ENCODE measurements at places on chromosomes 7 and 10. TPM values are rescaled to one million over a fixed set of nuclear protein-coding genes. Genes with fewer than 3 reads are reported as not detected.

LRRC27 gene
- total RNA-seq = 1.5 TPM

HK1 gene
- 145 TPM for total RNA-seq

DYNC1I1 gene
- 2.5 TPM for total RNA-seq

PWWP2B gene
- 15.9 TPM for total RNA-seq

DNA sequence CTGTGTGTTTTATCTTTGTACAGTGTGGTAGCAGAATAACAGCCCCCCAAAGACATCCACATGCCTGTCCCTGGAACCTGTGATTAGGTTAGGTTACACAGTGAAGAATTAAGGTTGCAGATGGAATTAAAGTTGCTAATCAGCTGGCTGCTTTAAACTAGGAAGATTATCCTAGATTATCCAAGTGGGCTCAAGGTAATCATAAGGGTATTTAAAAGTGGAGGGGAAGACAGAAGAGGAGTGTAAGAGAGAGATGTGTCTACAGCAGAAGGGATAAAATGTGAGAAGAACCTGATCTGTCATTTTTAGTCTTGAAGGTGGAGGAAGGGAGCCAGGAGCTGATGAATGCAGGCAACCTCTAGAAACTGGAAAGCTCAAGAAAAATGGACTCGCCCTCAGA is 117.6 kb downstream of the ARHGAP22 start:
- no peak for DNase-seq

DNA sequence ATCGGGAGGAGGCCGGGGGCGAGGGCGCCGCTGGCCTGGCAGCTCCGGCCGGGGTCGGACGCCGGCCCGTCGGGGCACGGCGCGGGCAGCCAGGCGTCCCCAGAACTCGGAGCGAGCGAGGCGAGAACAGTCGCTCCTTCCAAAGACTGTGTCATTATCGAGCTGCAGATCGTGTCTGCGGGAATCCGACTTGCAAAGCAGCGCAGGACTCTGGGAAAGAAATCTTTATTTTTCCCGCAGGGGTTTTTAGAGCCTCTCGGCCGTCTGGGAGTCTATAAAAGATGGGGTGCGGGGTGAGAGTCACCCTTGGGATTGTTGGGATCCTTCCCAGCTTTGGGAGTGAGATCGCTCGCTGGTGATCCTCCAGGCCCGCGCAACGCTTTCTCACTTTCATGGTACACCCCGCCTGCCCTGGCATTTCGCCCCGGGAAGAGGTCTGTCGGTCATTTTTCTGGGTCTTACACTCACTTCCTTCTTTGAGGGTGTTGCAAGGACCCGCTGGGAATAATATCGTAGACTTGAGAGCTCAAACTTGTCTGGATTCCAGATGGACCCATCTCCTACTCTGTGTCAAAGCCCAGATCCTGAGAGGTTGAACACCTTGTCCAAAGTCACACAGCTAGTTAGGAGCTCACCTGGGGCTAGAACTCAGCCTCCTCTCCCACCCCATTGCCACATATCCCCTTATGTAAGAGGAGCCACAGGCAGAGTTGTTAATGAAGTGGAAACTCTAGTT is 1.0 kb downstream of the UBTD1 start:
- no peak for DNase-seq

DNA sequence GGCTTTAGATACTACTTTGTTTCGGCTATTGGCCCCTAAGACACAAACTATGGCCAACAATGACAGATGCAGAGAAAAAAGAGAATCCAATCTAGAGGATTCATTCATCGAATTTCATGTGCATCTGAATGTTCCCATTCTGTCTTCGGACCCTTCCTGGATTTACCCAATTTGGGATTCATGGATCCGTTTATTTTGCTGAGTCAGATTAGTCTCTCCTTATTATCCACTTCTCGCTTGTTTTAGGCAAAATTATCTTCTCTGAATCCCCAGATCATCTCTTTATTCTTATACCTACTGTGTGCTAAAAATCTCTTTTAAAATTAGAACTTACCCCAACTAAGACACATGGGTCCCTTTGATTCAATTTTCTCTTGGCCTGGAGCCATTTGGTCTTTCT is 6.5 kb downstream of the TRPV6 start:
- no peak for DNase-seq

GRCh38 chr7:99824091-99824490 is 3.7 kb upstream of the CYP3A43 start:
- no peak for DNase-seq

GRCh38 chr10:11238893-11239292 is 221.2 kb downstream of the CELF2 start:
- no peak for DNase-seq

DNA sequence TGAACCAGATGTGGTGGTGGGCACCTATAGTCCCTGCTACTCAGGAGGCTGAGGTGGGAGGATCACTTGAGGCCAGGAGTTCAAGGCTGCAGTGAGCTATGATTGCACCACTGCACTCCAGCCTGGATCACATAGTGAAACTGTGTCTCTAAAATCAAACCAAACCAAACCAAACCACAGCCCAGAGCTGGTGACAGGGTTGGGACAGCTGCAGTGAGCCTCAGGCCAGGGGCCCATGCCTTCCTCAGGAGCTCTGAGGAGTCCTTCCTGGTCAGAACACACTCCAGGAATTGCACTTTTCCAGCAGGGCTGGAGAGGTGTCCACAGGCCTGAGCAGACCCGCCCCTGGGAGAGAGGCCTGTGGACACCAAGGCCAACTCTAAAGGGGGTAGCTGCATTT is 32.5 kb upstream of the OCM2 start:
- no peak for DNase-seq

Measured in esophagus squamous epithelium (tissue), 5 donors.